ENCODE measurements at places on chromosomes 1 and 21.

- DNase-seq, result no peak
Measured at GRCh38 chr21:44927587-44928461, 7.1 kb upstream of the ITGB2 start.

GRCh38 chr1:197618061-197618460 is 157.2 kb downstream of the DENND1B start:
- DNase-seq, result peak; percentile 47

DNA sequence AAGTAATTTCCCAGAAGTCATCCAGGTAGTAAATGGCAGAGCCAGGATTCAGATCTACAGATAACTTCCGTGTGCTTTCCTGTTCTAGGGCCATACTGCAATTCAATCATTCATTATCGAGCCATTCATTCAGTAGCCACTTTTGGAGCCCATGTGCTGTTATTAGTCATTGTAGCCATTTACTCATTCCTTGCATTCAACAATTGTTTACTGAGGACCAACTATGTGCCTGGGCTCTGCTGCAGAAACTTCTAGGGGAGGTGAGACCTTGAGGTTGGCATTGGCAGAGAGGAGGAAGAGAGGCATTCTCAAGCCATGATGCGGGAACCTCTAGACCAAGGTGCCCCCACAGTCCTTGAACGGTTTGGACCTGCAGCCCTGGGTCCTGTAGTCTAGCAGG is 27.9 kb downstream of the EPHB2 start:
- no peak for DNase-seq

DNA sequence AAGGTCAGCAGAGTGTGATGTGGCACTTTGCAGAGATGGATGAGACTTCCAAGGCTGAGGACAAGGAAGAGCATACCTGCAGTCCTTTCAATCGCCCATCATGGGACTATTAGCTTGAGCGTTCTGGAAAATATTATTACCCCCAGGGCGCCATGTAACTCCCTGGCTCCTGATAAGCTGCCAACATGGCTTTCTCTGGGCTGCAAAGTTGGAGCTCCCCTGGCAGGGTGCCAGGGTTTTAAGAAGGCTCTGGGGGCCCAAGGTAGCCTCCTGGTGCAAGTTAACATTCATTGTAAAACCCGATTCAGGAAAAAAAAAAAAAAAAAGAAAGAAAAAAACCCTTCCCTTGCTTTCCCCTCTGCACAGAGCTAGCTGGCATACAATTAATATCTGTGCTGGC is 196.7 kb downstream of the PBX1 start:
- DNase-seq, result no peak

DNA sequence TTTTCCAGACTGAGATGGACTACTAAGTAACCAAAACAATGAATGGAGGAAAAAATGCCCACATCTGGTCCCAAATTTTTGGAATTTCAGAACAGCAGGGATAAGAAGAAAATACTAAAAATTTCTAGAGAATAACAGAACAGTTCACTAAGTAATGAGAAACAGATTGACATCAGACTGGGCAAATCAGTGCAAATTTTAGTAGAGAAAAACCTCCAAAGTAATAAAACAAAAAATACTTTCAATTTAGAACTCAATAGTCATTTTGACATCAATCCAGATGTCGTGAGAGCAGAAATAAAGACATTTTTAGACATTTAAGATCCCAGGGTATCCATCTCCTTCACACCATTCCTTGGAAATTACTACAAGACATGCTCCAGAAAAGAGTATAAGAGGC is 39.3 kb downstream of the CRP start:
- DNase-seq, result no peak

DNA sequence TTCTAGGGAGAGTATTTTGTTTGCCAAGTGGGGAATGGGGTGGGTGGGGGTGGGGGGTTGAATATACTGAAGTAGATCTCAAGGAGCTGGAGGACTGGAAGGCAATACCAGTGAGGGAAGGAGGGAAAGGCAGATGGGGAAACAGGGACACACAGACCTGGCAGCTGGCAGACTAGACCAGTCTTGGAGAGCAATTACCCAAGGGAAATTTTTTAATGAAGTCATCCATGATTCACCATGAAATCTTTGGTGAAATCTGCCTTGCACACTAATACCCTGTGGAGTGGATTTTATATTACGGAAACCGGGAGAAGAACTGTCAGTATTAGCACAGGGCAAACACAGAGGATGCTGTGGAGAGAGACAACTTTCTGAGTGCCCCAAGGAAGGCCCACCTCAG is 29.7 kb upstream of the MARK1 start:
- no peak for DNase-seq

- DNase-seq, result no peak
Measured at GRCh38 chr1:173413271-173413707, 63.8 kb upstream of the PRDX6 start.

- no peak for DNase-seq
Measured at GRCh38 chr1:182795563-182796228, 6.1 kb downstream of the NPL start.

DNA sequence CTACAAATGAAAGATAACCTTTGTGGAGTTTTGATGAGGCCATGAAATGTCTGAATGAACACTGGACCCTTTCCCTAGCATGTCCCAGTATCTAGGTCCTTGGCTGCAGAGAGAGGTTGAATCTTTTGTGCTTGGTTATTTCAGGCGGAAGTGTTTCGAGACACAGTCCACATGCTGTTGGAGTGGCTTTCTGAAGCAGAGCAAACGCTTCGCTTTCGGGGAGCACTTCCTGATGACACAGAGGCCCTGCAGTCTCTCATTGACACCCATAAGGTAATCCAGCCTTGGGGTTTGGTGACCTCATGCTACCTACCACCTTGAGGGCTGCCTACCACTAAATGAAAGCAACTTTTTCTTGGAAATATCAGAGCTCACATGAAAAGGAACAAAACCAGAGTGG is 38.9 kb upstream of the BMP8A start:
- no peak for DNase-seq

DNA sequence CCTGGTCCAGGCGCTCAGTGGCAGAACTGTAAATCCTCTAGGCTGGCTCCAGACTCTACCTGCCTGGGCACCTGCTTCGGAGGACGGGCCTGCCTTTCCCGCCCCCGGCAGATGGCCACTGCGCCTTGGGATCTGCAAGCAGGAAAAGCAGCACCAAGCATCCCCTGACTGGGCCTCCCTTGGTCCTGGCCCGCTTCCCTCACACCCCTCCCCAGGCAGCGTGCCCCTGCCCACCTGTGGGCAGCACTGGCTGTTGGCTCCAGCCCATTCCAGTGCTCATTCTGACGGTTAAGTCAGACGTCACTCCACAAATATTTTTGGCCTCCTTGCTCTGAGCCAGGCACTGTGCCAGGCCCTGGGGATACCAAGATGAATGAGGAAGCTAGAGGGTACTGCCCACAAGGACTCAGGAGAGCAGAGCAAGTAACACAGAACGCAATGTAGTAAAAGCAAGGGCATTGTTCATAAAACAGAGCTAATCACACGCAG is 22.0 kb upstream of the BLACAT1 start:
- peak; percentile 28 for DNase-seq

- no peak for DNase-seq
Measured at GRCh38 chr1:227548119-227548397, 15.3 kb upstream of the ZNF678 start.

DNA sequence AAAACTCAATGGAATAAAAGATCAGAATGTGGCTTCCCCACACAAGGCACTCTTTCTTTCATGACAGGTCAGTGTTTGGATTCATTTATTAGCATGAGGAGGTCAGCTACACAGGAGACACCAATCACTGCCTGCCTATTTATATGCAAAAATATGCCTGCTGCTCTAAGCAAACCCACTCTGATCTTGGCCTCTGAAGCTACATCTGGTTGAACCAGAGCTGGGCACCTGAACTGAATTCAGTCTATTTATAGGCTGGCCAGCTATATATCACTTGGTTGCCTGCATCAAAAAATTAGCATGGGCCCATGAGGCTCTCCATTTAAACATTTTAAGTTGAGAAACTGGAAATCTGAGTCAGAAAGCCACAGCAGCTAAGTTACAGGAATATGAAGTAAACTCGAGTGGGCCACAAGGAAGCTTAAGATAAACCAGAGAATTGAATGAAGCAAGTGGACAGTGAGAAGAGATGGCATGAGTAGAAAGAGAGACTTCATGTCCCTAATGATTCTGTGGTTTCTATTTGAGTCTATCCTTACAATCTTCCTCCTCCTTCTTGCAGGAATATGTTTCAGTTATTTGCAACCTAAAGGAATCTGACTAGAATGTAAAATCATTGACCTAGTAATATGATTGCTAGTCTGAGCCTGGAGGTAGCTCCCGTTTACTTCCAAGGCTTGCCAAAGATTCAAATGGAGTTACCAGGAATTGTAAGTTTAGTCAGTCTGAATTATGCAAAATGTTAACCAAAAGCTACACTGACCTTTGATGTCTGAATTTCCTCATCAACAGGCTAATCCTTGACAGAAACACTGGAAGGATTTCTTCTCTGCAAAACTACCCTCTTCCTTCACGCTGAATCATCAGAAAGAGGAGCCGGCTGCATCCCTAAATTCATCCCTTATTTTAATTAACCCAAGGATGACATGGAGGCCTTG is 17.7 kb downstream of the DDAH1 start:
- no peak for DNase-seq

- DNase-seq, result no peak
Measured at GRCh38 chr1:241591317-241591716, 48.9 kb downstream of the CHML start.

GRCh38 chr1:117244971-117245370 is 34.2 kb upstream of the VTCN1 start:
- DNase-seq, result no peak

- DNase-seq, result no peak
Measured at GRCh38 chr1:196131691-196132090, 476.5 kb downstream of the KCNT2 start.

- no peak for DNase-seq
Measured at GRCh38 chr1:107695341-107695740, 269.6 kb downstream of the VAV3 start.

DNA sequence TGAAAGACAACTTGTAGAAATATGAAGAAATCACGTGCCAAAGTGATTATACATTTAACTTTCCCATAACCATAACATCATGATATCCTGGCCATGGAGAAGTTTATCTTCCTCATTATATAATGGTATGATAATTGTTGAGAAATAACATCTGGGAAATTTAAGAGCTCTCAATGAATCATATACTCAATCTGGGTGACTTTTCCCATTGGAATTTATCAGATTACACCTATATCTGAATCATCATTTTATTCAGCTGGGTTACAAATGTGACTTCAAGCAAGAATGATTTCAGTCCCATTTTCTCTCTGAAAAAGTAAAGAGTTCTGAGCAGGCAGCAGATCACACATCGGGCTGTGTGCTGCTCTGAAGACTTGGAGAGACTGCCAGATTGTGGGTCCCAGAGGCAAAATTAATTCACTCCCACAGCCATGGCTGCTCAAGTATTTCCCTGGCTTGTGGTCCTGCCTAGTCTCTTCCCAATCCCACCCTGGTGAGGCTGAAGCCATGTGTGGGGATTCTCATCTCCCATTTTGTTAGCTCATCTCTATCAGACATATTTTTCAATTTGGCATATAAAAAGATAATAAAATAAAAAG is 278.0 kb downstream of the MRPL39 start:
- peak; percentile 4 for DNase-seq

- no peak for DNase-seq
Measured at GRCh38 chr1:239006276-239006675, 380.1 kb upstream of the CHRM3 start.

- DNase-seq, result no peak
Measured at GRCh38 chr1:32666901-32667566, 16.0 kb downstream of the RBBP4 start.

- no peak for DNase-seq
Measured at GRCh38 chr1:3190256-3191041, 121.4 kb downstream of the PRDM16 start.

- no peak for DNase-seq
Measured at GRCh38 chr1:86226204-86226603, 69.6 kb upstream of the COL24A1 start.

DNA sequence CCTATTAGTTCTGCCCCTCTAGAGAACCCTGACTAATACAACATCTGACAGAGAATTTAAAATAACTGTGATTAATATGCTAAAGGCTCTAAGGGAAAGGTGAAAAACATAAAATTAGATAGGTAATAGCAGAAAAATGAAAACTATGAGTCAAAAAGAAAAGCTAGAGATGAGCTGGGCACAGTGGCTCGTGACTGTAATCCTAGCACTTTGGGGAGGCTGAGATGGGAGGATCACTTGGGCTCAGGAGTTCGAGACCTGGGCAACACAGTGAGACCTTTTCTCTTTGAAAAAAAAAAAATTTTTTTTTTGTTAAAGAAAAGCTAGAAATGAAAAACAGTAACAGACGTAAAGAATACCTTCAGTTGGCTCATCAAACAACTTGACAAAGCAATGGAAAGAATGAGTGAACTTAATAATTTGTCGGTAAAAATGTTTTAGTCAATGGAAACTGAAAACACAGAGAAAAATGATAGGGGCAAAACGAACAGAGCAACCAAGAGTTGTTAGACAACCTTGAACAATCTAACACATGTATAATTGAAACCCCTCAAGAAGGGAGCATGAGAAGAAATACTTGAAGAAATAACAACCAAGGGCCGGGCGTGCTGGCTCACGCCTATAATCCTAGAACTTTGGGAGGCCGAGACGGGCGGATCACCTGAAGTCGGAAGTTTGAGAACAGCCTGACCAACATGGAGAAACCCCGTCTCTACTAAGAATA is 132.9 kb upstream of the GFI1 start:
- no peak for DNase-seq

DNA sequence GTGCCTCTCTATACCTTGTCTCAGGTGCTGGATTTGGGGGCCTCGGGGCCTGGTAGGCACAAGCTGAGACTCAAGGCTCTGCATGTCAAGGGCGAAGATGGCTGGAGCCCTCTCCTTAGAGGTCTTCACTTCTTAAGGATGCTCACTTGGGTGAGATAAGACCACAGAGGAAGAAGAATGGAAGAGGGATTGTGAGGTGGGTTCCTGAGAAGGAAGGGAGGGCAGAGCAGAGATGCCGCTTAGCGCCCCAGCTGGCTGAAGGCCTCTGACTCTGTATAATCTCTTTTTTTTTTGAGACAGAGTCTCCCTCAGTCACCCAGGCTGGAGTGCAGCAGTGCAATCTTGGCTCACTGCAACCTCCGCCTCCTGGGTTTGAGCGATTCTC is 32.2 kb downstream of the SOX13 start:
- DNase-seq, result no peak

GRCh38 chr1:95991787-95992520 is 729.6 kb upstream of the PTBP2 start:
- no peak for DNase-seq

DNA sequence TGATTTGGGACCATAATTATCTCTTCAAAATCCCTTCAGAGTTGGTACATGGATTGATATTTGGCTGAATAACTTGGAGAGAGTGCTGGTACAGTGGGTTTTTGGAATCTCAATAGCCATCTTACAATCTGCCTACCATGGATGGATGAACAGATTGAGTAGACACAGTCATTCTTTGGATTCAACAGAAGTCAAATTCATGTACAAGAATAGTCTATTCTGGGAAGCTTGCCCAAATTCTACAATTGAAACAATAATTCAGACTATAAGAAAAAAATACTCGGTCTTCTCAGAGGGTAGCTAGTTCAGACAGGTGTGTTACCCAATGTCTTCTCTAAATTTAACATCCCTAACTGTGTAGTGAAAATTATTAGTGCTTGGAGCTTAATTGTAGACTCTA is 574.0 kb downstream of the LRRIQ3 start:
- no peak for DNase-seq
